ENCODE measurements at places on chromosomes 2 and 18.

- no peak for DNase-seq
Measured at GRCh38 chr2:118849226-118850167, 2.0 kb upstream of the EN1 start.

DNA sequence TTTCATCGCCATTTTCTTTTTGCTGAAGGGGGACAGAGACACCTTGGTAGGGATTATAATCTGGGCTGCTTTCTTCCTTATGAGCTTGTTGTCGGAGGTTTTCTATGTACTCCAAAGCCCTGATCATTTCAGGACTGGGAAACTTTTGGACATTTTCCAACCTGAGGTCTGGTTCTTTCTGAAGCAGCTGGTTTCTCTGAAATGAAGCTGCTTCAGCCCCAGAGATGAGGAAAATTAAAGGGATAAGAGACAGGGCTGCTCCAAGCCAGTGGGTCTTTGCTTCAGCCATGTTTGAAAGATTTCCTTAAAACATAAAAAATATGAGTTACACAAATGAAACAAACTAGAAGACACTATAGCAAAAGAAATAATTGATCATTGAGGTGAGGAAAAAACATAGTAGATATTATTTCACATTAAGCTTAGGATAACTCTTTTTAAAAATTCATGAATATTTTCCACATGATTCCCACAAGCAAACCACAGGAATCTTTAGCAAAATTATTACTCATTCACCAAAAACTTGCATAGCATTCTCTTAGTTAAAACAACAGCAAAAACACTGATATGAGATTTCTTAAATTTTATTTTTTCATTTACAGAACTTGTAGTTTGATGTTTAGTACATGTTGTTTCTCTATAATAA, 3.0 kb downstream of the SCG2 start:
- DNase-seq = no peak

- peak; percentile 24 for DNase-seq
Measured at GRCh38 chr2:10909050-10909995, 2.4 kb upstream of the KCNF1 start.

DNA sequence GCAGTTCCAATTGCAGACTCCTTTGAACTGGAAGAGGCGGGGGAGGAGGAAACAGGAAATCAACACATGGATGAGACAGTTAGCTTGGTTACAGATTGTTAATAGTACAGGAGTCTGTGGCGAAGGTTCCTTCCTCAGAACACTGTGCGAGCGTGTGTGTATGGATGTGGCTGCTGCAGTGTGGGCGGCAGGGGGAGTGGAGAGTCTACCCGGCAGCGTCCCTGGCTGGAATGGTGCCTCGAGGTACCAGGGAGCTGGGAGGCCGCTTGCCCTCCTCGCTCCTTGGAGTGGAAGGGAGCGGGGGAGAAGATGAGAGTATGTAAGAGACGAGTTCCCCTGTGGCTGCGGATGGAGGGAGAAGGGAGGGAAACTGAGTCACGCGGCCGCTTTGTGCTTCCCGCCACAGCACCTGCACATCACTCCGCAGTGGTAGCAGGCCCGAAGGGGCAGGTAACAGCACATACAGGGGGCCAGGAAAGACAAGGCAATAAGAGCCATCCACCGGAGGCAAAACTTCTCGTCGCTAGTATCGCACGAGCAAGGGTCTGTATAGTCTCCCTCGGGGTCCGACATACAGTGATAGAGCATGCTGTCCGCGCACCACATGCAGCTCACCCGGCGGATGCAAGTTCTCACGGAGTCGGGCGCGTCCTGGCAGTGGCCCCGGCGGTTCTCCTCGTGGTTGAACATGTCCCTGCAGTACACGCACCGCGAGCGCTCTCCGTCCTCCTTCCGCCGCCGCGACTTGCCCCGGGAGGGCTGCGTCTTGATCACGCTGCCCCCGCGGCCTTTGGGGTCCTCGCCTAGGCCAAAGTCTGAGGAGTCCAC, 85.7 kb downstream of the ACTR2 start:
- DNase-seq = no peak

DNA sequence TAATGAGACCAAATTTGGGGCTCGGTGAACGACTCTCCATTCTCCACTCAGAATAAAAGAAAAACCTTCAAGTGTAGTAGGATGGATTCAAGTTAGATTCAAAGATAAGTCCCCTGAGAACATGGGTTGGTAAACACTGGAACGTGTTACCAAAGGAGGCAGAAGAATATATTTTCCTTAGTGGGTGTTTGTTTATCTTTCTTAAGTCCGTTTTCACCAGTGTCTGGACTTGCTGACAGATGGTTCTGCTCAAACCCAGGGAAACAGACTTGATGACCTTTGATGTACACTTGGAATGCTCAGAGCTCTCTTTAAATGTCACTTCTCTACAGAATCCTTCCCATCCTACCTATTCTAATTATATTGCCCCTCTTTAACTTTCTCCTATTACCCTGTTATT, 310.3 kb upstream of the ZNF521 start:
- DNase-seq = no peak

- DNase-seq = peak; percentile 37
Measured at GRCh38 chr2:205947621-205948495, 138.1 kb downstream of the INO80D start.

DNA sequence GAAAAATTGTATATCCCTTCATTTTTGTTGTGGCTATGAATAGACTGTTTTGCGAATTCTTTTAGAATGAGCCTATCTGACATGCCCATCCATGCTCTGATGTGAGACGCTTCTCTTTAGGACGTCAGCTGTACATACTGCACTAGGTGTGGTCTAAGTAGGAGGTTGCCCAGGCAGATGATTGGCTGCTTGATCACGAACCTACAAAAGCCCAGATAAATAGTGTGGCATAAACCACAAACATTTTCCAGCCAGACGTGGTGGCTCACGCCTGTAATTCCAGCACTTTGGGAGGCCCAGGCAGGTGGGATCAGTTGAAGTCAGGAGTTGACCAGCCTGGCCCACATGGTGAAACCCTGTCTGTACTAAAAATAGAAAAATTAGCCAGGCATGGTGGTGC, 251.8 kb downstream of the AGAP1 start:
- DNase-seq = no peak

- no peak for DNase-seq
Measured at GRCh38 chr2:143480601-143481236, 351.5 kb downstream of the ARHGAP15 start.

DNA sequence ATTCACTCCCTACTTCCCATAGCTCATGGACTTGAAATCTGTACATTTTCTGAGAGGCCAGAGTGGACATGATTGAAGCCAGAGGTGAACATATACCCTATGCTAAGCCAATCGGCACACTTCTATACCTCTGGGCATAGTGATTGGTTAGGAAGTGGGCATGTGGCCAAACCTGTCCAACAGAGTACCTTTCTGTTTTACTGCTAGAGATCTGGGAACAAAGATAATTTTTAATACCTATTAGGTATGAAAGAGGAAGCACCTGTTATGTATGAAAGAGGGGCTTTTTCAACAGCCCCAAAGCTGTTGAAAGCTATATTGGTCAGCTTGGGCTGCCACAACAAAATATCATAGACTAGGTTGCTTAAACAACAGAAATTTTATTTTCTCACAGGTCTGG, 27.7 kb downstream of the METTL8 start:
- peak; percentile 43 for DNase-seq
